K562 (cell line): ENCODE measurements at places on chromosomes 1 and 21.

DNA sequence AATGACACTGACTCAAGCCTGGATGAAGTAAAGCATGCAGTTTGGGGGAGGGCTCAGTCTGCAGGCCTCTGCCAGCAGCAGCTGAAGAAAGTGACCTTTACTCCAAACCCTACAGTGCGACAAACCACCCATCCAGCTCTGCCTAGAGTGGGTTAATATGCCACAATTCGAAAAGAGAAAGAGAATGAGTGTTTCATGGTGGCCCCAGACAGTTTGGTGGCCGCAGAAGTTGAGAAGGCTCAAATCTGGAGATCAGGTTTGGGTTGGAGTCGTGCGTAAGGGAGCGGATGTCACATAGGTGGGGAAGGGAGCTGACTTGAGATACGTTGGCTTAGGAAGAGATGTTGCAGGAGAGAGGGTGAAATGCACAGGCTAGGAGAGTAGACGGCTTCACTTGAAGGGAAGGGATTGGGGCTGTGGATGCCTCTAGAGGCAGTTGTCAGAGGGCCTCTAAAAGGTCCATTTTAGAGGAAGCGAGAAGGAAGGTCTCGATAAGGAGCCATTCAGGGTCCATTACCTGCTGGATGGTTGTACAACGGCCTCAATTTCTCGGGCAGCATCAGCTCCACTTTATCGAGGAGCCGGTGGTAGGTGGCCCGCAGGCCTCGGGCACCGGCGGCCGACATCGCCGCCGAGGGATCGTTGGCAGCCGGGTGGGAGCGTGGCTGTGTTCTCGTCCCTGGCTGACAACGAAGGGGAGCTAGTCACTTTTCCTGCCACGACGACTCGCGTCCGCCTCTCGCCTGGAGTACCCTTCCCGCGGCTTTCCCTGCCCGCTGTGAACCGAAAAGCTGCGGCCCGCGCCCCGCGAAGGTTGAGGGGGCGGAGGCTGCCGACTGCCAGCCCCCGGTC lies 1.0 kb upstream of the DCAF6 start:
- peak; percentile 50 for DNase-seq

- no peak for DNase-seq
Measured at GRCh38 chr1:95012389-95012788, 60.4 kb downstream of the ALG14 start.

DNA sequence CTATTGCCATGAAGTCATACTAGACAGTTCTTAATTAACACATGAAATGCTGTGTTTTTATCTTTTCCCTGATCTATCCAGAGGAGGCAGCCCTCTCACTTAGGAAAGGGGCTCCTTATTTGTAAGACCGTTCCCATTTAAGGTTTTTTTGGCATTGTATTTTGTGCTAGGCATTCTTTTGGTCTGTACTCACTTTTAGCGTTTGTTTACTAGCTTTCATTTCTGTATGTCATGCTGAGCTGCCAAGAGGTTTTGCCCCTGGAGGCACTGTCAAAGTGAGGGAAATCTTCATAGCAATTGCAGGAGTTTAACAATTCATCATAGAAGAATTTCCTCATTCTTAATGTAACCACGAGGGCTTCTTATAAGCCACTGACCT lies 59.5 kb downstream of the MTR start:
- no peak for DNase-seq

GRCh38 chr1:115476616-115477015 lies 138.6 kb upstream of the NGF start:
- DNase-seq, result no peak

DNA sequence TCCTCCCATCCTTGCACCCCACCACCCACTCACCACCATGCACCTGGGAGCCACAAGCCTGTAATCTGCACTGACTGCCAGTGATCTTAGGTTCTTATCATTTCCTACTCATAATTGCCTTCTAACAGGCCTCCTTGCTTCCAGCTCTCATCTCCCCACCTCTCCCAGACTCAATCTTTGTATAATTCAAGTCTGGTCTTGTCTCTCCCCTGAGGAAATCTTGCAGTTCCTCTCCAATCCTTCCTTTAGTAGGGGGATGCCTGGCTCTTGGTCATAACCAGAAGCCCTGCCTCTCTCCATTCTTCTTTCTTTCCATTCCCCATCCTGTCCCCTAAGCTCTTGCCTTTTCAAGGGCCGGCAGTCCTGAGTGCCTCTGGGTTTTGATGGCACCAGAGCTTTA lies 27.8 kb downstream of the PIGM start:
- DNase-seq, result no peak
